Stimulated activated CD4-positive, alpha-beta T cell treated with anti-CD3 and anti-CD28 coated beads, Interleukin-15, amount 100 ng/mL, for 48 hours (primary cell): ENCODE measurements at places on chromosomes 7 and 10.

GRCh38 chr7:122219253-122219865, 75.3 kb upstream of the AASS start:
- no peak for DNase-seq

- no peak for DNase-seq
These were observed 3.2 kb downstream of the NYAP1 start for GRCh38 chr7:100486753-100487446.

DNA sequence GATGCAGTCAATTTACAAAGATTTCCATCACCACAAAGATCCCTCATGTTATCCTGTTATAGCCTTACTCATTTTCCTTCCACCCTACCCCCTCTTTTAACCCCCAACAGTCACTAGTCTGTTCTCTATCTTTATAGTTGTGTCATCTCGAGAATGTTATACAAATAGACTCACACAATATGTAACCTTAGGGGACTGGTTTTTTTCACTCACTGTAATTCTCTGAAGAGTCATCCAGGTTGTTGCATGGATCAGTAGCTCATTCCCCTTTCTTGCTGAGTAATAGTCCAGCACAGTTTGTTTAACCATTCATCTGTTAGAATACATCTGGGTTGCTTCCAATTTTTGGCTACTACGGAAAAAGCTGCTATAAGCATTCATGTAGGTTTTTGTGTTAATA, 121.1 kb upstream of the PDE1C start:
- no peak for DNase-seq

GRCh38 chr7:139047970-139048369, 12.1 kb upstream of the ZC3HAV1L start:
- peak; percentile 27 for DNase-seq

DNA sequence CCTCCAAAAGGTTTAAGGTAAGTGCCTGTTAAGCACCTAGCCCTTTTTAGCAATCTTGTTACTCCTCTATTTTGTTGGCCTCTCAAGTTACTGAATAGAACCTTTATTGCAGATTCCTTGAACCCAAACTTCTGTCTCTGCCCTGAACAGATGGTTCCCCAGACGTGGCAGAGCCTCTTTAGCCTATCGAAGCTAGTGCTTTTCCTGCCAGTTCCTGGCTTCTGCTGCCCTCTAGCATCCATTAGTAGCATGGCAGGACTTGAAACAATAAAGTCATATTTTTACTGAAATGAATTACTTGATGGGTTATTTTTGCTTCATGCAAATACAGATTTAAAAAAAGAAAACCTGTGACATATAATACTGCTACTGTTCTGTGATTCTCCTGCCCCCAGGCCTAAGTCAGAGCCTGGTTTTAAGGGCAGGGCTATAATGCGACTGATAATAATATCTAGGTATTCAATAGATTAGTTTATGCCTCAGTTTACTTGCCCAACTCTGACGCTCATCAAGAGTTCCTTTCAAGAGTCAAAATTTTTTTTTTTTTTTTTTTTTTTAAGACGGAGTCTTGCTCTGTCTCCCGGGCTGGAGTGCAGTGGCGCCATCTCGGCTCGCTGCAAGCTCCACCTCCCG, 84.3 kb upstream of the PHF14 start:
- peak; percentile 8 for DNase-seq

GRCh38 chr7:603152-603951, 83.7 kb upstream of the PDGFA start:
- DNase-seq, result peak; percentile 60

GRCh38 chr10:73997461-73997786, 492 bp upstream of the VCL start:
- no peak for DNase-seq

- DNase-seq, result no peak
These were observed 23.4 kb upstream of the FIGNL1 start for GRCh38 chr7:50473531-50473930.

- DNase-seq, result no peak
These were observed 107.4 kb downstream of the WDFY4 start for GRCh38 chr10:48792121-48792520.

- DNase-seq, result no peak
These were observed 60.8 kb downstream of the MDH2 start for GRCh38 chr7:76108540-76109233.

DNA sequence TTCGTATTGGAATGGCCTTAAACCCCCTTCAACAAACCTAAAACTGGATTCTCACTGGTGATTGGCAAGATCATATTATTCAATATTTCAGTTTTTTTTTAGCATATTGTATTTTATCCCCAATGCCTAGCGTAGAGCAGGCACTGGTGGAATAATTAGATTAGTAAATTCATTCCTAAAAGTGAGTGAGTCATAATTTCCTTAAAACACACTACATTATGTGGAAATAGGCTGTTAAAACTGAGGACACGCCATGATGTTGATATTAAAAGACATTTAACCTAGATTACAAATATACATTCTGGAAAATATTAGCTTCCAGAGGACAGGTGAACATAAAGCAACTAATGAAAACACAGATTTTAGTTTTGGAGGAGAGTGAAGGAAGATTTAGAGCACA, 463.9 kb downstream of the PARD3 start:
- no peak for DNase-seq

DNA sequence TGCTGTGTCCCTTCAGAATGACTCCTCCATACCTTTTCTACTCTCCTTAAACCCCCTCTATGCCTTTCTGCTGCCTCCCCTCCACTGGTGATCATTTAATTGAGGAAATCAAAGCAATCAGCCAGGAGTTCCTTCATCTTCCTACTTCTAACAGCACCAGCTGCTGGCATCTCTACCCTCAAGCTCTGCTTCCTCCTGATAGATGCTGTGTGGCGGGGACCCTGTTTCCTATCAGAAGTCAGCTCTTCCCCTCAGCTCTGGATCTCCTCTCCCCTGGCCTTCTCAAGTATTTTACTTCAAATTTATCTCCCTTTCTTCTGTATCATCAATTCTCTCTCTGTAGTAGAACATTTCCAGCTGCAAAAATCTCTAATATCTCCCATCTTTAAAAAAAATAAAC, 183.7 kb downstream of the ELMO1 start:
- DNase-seq, result no peak

- DNase-seq, result no peak
These were observed 177.6 kb upstream of the LRRTM3 start for GRCh38 chr10:66748217-66748616.

GRCh38 chr7:156460858-156461627, 179.5 kb upstream of the RNF32 start:
- DNase-seq, result no peak

DNA sequence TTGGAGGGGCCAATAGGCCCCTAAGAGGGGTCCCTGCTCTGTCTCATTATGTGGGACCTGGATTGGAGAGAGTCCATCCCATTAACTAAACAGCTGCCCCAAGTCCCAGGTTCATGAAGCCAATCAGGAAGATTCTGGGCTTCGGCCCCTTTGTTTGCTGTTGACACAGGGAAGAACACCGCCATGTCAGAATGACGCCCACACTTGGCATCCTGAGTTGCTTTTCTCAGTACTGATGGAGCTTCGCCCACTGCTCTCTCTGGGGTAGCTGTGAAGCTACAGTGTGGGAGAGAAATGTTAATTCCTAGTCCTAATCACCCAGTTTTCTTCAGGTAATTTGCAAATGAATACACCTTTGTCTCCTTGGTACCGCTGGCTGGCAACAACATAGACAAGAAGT, 264.7 kb downstream of the GLRX3 start:
- no peak for DNase-seq

- DNase-seq, result no peak
These were observed 19.7 kb downstream of the CUL1 start for GRCh38 chr7:148718431-148718830.

GRCh38 chr7:299169-299568, 9.2 kb downstream of the FOXL3 start:
- no peak for DNase-seq

GRCh38 chr10:68955355-68955831, 577 bp upstream of the DDX21 start:
- DNase-seq, result peak; percentile 4

GRCh38 chr7:6398943-6399342, 48.8 kb downstream of the DAGLB start:
- no peak for DNase-seq

DNA sequence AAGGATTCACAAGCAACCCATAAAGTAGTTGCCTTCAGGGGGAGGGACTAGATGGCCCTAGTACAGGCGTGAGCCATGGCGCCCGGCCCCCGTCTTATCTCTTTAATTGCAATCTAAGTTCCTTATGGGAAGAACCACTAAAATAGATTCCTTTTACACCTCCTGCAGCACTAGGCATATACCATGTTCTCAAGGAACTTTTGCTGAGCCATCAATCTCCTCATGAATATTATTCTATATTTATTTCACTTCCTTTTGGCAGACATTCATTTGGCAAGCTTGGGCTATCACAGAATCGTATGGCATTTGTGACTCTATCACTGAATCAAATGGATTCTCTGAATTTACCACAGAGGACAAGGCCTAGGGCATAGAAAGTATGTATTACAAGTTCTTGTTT, 14.8 kb upstream of the DNAJC12 start:
- no peak for DNase-seq

DNA sequence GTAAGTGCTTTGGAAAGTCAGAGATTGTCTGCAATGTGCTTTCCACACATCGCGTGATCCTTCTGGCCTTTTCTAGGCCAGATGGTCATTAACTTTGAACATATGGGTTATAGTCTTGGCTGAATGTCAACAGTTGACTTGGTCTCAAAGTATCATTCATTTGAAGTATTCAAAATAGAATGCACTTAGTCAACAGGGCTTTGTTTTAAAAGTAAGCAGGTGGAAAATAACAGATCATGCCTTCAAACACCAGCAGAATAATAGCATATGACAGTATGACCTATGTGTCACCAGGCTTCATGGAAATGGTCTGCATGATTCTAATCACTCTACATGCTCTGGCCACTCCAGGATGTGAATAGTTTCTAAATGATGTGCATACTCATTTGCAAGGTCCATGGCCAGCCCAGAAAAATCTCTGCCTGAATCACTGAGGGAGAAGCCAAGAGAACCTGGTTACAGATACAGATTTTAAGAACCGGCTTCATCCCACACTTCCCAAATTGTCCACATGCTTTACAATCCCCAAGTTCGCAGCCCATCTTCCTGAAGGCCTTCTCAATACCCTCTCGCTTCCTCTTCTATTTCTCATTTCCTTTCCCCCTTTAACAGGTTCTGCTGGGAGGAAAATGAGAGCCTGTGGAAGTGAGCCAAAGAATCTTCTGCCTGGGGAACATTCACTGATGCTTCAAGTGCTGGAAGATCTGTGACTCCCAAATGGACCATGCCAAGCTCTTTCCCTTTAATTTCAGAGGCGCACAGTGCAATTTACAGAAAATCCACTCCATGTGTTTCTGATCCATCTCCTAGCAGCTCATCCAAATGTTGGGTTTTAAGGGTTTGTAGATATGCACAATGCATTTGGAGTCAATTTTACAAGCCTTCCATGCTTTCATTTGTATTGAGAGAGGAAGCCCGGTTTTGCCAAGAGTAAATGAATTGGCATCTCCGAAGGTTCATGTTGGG, 122.8 kb upstream of the GDF10 start:
- no peak for DNase-seq

DNA sequence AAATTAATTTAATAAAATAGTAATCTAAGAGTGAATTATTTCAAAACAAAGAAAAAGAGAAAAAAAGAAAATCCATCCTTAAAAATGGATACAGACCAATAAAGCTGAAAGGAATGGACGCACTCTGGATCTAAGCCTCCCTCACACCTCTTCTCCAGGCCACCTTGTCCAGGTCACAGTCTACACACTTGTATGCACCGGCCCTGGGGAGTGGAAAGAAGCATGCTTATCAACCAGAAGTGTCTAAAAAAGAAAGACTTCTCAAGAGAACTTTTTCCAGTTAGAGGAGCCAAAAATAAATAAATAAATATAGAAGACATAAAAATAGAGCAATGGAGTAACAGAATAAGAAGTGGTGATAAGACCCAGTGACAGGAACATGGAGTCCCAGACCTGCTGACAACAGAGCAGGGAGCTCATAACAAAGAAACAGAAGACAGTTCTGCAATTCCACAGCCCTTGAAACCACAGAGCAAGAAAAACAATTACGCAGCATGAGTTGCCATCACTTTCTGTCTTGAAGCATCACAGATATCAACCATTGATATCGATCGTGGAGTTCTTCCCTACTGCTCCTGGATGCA, 311.7 kb upstream of the NFE2L3 start:
- DNase-seq, result no peak

DNA sequence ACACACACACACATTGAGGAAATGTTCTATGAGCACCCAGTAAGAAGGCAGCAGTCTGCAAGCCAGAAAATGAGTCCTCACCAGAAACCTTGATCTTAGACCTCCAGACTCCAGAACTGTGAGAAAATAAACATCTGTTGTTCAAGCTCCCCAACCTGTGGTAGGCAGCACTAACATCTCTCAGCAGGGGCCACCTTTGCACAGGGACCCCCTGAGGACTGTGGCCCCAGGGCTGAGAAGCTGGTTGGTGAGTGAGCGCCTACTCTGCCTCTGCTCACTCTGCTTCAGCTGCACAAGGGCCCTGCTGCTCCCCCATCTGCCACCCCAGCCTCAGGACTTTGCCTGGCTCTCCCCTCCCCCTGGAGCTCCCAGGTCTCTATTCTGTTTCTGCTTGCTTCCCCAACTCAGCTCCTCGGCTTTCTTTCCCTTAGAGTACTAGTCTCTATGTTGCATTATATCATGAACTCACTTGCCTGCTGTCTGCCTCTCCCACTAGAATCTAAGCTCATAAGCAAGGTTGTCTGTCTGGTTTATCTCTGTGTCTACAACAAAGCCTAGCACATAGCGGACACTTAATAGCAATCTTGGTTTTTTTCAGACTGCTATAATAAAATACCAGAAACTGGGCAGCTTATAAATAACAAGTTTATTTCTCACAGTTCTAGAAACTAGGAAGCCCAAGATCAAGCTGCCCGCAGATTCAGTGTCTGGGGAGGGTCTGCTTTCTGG, 40.4 kb upstream of the PRLHR start:
- no peak for DNase-seq

- DNase-seq, result no peak
These were observed 29.0 kb downstream of the RASGEF1A start for GRCh38 chr10:43237631-43238446.

- DNase-seq, result peak; percentile 43
These were observed 525.8 kb downstream of the KIF20B start for GRCh38 chr10:90227217-90227656.

DNA sequence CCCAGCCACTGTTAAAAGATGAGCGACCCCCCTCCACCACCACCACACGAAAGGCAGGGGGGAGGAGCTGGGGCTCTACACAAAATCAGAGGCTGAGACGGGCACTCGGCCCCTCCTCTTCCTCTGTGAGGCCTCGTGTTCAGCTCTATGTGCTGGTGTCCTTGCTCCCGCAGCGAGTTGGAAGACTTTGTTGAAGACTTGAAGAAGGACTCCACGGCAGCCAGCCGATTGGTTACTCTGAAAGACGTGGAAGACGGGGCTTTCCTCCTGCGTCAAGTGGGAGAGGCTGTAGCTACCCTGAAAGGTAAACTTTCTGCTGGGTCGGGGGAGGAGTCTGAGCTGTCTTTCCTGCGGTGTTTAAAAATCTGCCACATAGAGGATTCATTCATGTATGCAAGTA, 203.7 kb downstream of the ARHGAP21 start:
- DNase-seq, result peak; percentile 5

DNA sequence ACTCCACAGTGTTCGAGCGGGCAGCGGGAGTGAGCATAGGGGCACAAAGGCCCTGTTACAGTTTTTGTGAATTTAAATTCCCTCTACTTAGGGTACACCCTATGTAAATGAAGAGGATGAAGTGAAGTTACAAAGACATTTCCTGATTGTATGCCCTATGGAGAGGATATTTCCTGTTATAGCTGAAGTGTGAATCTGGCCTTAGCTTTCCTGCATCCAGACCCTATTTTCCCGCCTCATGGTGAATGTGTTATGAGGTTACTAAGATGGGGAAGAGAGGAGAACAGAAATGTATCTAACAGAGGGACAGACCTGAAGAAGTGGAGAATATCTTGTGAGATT, 37.8 kb upstream of the COMMD3 start:
- no peak for DNase-seq

GRCh38 chr7:3265388-3265787, 35.7 kb upstream of the SDK1 start:
- no peak for DNase-seq
